ENCODE measurements at places on chromosomes 12 and 14.
A peak's percentile ranks its signal among the peaks of the same experiment; 100 is the strongest.

- DNase-seq: no peak
Observed at GRCh38 chr12:117967512-117967911, 1.3 kb downstream of the KSR2 start.

DNA sequence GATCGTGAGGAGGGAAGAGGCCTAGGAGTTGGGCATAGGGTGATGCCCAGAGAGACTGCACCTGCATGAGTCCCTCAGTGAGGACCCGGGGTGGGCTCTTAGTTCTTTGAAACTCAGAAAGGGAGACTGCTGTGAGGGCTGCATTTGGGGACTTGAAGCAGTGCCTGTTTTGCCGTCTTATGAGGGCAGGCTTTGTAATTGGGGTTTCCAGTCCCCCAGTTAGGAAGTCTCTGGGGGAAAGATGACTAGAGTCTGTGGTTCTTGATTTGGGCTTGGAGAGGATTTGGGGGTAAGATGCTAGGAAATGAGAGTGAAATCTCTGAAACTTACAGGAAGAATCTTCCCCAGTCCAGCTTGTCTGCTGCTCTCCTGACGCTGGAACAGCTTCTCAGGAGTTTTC, 99.6 kb downstream of the ARF6 start:
- DNase-seq: no peak

- no peak for DNase-seq
Observed at GRCh38 chr12:18992336-18992735, 137.2 kb upstream of the PLEKHA5 start.

- DNase-seq: no peak
Observed at GRCh38 chr14:36256126-36256801, 64.2 kb downstream of the MBIP start.

GRCh38 chr14:57060276-57060955, 208.3 kb downstream of the EXOC5 start:
- peak; percentile 66 for DNase-seq

- no peak for DNase-seq
Observed at GRCh38 chr14:53411125-53411524, 258.0 kb upstream of the DDHD1 start.

GRCh38 chr12:18139989-18140596, 50.1 kb upstream of the RERGL start:
- no peak for DNase-seq

GRCh38 chr12:127393896-127394295, 873.1 kb upstream of the TMEM132C start:
- no peak for DNase-seq

- DNase-seq: no peak
Observed at GRCh38 chr12:51401020-51401419, 9.8 kb upstream of the GALNT6 start.

DNA sequence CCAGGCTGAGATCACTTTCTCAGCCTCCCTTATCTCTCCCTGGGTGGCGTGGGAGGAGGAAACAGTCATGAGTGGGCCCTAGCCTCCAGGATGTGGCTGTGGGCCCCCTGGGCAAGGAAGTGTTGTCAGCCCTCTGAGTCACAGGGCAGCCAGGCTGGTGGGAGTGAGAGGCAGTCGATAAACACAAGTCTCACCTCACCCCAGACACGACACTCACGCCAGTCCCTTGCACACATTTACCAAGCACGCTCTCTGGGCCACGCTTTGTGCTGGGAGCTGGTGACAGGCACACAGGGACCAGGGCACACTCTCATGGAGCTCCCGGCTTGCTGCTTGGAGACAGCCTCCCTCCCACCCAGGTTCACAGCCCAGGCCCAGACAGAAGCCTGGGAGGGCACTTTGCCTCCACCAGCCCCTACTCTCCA, 1.9 kb upstream of the KRT79 start:
- DNase-seq: no peak

DNA sequence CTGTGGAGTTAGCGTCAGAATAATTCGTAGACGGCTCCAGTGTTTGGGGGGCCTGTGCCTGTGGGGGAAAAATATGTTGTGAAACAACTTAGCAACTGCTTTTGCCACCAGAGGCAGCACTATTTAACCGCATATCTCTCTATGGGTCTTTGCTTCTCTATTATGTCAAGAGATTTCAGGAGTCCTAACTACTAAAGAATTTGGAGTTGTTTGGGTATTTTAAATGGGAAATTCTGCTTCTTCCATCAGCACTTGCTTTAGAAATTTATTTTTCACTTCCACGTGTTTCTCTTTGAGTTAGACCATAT, 594 bp upstream of the CLEC14A start:
- no peak for DNase-seq

GRCh38 chr12:6902448-6902847, 2.2 kb upstream of the LRRC23 start:
- no peak for DNase-seq

DNA sequence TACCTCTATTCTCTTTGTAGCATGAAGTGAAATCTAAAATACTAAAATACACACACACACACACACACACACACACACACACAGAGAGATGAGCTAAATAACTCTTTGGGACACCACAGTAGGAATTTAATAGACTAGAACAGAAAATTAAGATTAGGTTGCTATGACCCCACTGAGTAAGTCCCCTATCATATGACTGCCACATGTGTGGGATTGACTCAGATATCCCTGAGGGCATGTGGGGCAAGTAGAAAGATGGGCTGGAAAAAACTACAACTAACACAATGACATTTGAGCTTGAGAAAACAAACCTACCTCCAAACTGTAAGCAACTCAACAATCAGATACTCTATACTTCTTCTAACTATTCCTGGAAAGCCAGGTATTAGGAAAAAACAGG, 27.0 kb downstream of the SLC25A21 start:
- DNase-seq: no peak

GRCh38 chr12:106327309-106327869, 24.9 kb downstream of the TCP11L2 start:
- no peak for DNase-seq

DNA sequence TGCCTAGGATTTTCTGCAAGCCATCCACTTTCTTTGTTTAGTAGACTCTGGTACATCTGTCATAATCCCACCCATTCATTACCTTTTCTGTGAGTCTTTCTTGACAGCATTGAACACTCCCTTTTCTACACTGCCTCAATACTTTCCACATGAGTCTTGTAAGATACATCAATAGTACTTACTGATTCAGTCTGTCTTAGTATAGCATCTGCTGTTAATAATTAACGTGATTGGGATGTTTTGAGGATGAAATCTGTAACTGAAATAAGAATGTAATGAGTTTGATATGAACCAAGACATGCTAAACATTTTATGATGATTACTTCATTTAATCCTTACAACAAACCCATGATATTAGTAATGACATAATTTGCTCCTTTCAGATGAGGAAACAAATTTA, 196.2 kb upstream of the FOXG1 start:
- DNase-seq: no peak

GRCh38 chr12:52183971-52184370, 7.8 kb downstream of the KRT80 start:
- DNase-seq: no peak

DNA sequence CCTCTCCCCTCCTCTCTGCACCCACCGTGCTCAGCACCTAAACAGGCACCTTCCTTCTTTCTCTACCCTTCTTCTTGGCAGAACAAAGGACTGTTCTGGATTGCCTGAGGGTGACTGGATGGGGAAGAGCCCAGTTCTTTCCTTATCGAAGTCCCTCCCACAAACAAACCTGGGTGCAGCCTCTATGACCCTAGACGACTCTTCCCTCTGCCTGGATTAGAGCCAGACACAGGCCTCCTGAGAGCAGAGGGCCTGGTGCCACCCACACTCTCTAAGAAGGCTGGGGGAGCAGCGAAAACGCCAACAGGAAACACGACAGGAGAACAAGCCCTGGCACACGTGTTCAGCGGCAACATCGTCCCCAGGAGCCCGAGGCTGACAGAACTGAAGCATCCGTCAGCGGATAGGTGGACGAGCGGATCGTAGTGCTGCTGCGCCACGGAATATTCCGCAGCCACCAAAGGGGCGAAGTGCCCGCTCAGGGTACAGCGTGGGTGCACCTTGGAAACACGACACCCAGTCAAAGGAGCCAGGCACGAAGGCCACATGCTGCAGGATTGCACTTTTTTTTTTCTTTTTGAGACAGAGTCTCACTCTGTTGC, 38.0 kb downstream of the RIMBP2 start:
- no peak for DNase-seq

- no peak for DNase-seq
Observed at GRCh38 chr12:77645966-77646598, 184.6 kb upstream of the NAV3 start.

GRCh38 chr12:94633401-94633800, 17.0 kb downstream of the TMCC3 start:
- DNase-seq: no peak

DNA sequence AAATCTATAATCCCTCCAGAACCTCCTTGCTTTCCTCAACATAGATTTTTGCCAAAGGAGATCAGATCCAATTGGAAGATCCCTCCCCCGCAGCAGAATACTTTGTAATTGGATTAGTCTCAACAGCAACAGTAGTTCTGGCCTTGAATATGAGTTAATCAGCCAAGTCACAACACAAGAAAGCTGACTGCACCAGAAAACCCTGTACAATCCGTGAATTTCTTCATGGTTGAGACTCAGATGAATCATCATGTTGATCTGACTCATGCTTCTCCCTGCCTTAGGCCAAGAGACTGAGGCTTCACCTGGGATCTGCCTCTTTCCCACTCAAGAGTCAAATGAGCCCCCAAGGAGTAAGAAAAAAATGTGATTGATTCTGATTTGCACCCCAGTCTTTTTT, 3.0 kb upstream of the METTL17 start:
- no peak for DNase-seq

DNA sequence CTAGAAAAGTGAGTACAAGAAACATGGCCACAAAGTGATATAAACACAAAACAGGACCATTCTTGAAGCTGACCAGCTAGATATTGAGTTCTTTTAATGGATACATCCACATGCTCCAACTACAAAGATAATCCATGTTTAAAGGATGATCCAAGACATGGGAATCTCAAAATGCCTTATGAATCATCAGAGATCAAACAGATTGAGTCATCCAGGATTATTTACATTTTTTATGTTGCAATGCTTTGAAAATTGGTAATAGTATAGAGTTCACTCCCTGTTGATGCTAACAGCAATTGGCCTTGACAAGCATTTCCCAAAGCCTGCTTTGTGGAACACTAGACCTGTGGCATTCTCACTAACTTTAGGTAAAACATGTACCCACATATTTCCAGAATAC, 293.0 kb upstream of the TBX3 start:
- DNase-seq: no peak

DNA sequence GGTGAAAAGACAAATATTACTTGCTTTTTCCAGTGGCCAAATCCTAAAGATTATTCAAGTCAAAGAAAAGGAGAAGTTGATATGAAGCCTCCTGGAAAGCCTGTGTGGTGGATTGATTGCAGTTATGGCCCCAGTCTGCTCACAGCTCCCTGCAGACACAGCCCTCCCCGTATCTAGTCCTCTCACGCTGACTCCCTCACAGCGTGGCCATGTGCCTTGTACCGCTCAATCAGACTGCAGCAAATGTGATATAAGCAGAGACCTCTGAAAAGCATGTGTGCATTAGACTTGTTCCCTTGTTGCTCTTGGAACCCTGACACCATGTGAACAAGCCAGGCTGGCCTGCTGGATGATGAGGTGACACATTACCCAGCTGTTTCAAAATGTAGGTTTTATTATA, 398.0 kb upstream of the GARIN6 start:
- DNase-seq: no peak

DNA sequence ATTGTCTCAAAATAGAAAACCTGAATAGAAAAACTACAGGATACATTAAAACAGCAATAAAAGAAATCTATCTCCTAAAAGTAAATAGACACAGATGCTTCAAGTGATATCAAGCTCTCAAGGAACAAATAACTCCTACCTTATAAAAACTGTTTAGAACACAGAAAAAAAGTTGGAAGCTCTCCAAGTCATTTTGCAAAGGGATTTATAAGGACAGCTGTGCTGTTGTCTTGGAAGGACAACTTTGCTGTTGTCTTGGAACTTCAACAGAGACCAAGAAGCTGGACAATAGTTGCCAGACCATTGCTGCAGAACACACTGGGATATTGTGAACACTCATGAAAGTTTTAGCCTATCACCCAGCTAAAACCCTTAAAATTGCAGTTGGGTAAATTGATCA, 780.7 kb downstream of the FLRT2 start:
- DNase-seq: no peak

DNA sequence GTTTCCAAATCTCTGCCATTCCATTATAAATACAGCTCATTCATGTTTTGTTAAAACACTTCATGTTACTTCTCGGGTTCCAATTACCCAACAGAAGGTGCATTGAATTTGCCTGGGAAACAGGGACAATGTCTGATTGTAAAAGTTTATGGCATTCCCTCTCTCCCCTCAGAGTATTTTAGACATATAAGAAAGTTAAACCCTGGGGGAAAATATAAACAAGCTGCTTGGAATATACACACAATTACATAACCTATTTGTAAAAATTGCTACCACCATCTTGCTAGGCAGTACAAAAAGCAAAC, 60.0 kb downstream of the BTG1 start:
- no peak for DNase-seq

- no peak for DNase-seq
Observed at GRCh38 chr12:24499151-24500146, 449.5 kb downstream of the BCAT1 start.

DNA sequence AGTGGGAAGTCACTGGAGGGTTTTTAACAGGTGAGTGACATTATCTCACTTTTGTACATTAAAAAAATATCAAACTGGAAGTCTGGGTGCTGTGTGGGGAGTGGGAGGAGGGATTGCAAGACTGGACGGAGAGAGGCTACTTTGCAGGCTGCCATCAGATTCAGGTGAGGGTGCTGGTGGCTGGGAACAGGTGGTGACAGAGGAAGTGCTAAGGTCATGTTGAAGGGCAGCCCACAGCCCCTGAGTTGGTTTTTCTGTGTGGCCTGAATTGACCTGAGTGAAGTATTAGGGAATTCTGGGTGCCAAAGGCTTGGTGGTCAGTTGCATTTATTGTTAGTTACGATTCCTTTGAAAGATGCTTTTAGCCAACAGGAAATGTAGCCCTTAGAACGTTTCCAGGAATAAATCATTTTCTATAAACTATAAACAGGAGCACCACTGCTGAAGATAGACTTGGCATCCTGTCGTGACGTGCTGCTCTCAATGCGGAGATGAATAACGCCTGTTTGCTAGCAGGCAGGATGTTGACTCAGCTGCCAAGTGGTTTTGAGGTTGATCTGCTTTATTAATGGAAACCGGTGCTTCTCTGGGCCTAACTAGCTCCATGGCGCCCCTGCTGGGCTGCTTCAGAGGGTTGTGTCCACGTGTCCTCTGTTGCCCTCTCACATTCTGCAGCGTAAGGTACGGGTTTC, 707.5 kb upstream of the TMEM132C start:
- no peak for DNase-seq

- DNase-seq: no peak
Observed at GRCh38 chr14:61196792-61197191, 84.3 kb downstream of the TMEM30B start.

GRCh38 chr12:130831876-130832405, 7.1 kb downstream of the STX2 start:
- no peak for DNase-seq
